A673 (cell line): ENCODE measurements at places on chromosomes 11 and 22. TPM values are rescaled to one million over a fixed set of nuclear protein-coding genes. Genes with fewer than 3 reads are reported as not detected.

POU2F3 gene
- not detected in 2 replicates for total RNA-seq

OLFML1 gene
- total RNA-seq, result not detected in 2 replicates

CCDC87 gene
- 0.90 and 1.1 TPM in 2 replicates for total RNA-seq

ROM1 gene
- total RNA-seq, result 1.1 and 1.3 TPM in 2 replicates

ACRV1 gene
- not detected in 2 replicates for total RNA-seq

CEP126 gene
- total RNA-seq, result 2.3 and 3.1 TPM in 2 replicates

KRTAP5-11 gene
- not detected in 2 replicates for total RNA-seq

GRCh38 chr11:6457581-6458320 lies 16.0 kb downstream of the TRIM3 start:
- H3K4me1 ChIP-seq, result no peaks in the 10 kb centered on the region
- H3K4me3 ChIP-seq, result no peak overlapping the region
- peaks cover 31% of the 10 kb centered on the region for H3K36me3 ChIP-seq
- no peak overlapping the region for H3K27ac ChIP-seq
- no peak for DNase-seq
- no peaks in the 10 kb centered on the region for H3K27me3 ChIP-seq

DNA sequence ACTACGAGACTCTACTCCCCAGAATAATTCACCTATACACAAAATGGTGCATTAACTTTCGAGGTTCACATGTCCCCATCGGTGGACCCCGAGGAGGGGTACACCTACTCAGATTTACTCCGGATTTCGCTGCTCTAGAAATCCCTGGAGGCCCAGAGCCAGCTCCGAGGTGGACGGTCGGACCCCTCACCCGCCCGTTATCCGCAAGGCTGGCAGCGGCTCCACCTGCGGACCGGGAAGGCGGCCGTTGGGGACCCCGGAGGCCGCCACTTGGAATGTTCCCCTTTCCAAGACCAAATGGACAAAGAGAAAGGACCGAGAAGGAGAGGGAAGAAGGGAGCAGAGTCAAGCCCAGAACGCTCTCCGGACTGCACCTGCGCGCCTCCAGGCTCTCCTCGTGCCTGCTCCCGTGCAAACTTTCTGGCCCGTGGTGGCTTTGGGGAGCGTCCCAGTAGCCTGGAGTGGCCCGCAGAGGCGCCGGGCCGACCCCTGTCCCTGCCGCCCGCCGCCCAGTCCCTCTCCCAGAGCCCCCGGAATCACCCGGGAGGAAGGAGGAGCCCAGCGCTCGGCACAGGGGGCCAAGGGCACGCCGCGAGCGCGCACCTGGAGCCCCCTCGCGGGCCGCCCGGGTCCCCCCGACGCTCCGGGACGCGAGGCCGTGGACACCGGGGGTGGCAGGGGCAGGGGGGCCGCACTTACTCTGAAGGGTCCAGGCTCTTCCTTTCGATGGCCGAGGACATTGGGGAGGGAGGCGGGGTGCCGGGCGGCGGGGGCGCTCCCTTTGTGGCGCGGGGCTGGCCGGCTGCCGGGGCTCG lies 23.0 kb downstream of the LMO2 start:
- H3K27me3 ChIP-seq, result no peaks in the 10 kb centered on the region
- no peaks in the 10 kb centered on the region for H3K36me3 ChIP-seq
- peaks cover 47% of the 10 kb centered on the region for H3K4me1 ChIP-seq
- peak overlapping the region; percentile 76 for H3K4me3 ChIP-seq
- peak; percentile 50 for DNase-seq
- H3K27ac ChIP-seq, result peak overlapping the region; percentile 70

GRCh38 chr22:45743687-45744086 lies 72.1 kb downstream of the ATXN10 start:
- H3K27me3 ChIP-seq, result no peaks in the 10 kb centered on the region
- H3K27ac ChIP-seq, result no peak overlapping the region
- DNase-seq, result no peak
- H3K4me1 ChIP-seq, result peaks cover 3% of the 10 kb centered on the region

DNA sequence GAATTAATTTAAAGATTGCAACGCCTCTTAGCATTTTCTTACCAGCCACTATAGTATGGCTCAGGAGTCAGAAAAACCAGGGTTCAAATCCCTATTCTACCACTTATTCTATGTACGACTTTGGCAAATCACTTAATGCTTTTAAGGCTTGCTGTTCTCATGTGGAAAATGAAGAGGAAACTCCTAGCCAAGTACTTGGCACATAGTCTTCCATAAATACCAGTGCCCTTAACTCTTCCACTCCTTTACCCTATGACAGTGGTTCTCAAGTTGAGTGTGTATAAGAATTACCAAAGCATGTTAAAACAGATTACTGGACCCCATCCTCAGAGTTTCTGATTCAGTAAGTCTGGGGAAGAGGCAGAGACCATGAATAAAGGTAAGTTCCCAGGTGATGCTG lies 107.6 kb downstream of the RBFOX2 start:
- DNase-seq, result no peak
- no peak overlapping the region for H3K27ac ChIP-seq
- peaks cover 80% of the 10 kb centered on the region for H3K4me1 ChIP-seq
- no peaks in the 10 kb centered on the region for H3K36me3 ChIP-seq
- H3K27me3 ChIP-seq, result no peaks in the 10 kb centered on the region

GRCh38 chr11:122646549-122647340 lies 8.8 kb upstream of the UBASH3B start:
- no peak overlapping the region for H3K27ac ChIP-seq
- H3K27me3 ChIP-seq, result no peaks in the 10 kb centered on the region
- no peaks in the 10 kb centered on the region for H3K36me3 ChIP-seq
- DNase-seq, result no peak
- peaks cover 5% of the 10 kb centered on the region for H3K4me1 ChIP-seq

DNA sequence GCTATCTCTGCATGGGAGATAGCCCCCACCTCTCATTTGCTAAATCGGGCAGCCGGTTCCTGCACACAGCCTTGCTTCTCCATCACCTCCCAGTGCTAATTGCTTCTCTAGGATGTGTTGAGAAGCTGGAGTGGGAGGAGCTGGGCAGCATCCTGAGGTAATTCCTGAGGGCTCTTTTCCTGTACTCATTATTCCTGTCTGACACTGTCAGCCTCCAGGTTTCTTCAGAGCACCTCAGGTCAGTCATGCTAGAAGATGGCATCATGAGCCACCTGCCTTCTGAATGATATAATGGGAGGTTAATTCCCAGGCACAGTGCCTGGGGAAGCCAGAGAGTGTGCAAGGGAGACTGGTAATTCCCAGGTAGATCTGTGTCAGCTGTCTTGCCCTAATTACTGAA lies 133.0 kb downstream of the RAB38 start:
- DNase-seq, result no peak
- H3K4me3 ChIP-seq, result no peak overlapping the region
- no peaks in the 10 kb centered on the region for H3K4me1 ChIP-seq
- peaks cover 19% of the 10 kb centered on the region for H3K27me3 ChIP-seq
- H3K27ac ChIP-seq, result no peak overlapping the region

DNA sequence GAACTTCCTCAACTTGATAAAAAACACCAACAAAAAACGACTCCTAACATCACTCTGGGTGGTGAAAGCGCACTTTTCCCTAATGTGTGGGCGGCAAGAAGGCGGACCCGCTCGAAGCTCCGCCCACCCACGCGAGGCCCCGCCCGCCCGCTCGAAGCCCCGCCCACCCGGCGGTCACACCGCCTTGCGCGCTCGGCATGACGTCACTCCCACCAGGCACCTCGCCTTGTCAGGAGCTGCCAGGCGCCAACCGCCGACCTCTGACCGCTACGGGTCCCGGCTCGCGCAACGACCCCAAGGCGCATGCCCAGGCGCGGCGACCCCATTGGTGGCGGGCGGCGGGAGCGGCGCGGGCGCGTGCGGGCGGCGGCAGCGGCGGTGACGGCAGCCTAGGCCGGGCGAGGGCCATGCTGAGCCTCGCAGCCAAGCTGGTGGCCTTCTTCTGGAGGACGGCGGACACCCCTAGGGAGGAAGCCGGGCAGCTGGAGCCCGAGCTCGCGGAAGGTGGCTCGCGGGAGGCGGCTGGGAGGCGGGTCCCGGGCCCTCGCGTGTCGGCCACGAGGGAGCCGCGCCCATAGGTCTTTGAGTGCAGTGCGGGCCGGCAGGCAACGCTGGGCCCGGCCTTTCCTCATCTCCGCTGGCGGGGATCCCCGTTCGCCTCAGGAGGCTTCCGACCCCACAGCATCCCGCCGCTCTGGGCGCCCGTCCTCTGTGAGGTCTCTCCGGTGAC lies at the start of gene MOV10L1:
TSS of gene MOV10L1 (plus strand) at position 325 of the 730 bp plus-strand sequence. CDS start at position 408, 83 bp downstream.
- no peaks in the 10 kb centered on the region for H3K4me1 ChIP-seq
- peak; percentile 27 for DNase-seq
- H3K27ac ChIP-seq, result no peak within 1 kb of the TSS
- H3K4me3 ChIP-seq, result no peak within 1 kb of the TSS
- H3K27me3 ChIP-seq, result no peaks in the 10 kb centered on the region

DNA sequence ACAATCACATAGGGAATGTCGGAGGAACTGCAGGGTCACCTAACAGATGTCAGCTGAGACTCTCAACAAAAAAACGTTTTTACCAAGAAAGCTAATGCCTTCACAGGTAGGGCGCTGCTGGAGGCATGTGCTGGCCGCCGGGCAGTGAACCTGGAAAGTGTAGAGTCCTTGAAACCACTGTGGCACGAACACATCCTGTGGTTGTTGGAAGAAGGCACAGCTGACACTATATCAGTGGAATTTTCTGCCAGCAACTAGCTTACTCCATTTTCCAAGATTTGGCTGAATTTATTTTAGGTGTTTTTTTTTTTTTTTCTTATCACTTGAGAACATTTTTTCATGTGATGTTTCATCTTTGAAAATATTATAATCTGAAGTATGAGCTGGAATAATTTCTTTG lies 14.2 kb downstream of the TRMU start:
- H3K4me1 ChIP-seq, result peaks cover 12% of the 10 kb centered on the region
- no peak for DNase-seq
- no peak overlapping the region for H3K4me3 ChIP-seq
- no peaks in the 10 kb centered on the region for H3K27me3 ChIP-seq
- H3K27ac ChIP-seq, result no peak overlapping the region

DNA sequence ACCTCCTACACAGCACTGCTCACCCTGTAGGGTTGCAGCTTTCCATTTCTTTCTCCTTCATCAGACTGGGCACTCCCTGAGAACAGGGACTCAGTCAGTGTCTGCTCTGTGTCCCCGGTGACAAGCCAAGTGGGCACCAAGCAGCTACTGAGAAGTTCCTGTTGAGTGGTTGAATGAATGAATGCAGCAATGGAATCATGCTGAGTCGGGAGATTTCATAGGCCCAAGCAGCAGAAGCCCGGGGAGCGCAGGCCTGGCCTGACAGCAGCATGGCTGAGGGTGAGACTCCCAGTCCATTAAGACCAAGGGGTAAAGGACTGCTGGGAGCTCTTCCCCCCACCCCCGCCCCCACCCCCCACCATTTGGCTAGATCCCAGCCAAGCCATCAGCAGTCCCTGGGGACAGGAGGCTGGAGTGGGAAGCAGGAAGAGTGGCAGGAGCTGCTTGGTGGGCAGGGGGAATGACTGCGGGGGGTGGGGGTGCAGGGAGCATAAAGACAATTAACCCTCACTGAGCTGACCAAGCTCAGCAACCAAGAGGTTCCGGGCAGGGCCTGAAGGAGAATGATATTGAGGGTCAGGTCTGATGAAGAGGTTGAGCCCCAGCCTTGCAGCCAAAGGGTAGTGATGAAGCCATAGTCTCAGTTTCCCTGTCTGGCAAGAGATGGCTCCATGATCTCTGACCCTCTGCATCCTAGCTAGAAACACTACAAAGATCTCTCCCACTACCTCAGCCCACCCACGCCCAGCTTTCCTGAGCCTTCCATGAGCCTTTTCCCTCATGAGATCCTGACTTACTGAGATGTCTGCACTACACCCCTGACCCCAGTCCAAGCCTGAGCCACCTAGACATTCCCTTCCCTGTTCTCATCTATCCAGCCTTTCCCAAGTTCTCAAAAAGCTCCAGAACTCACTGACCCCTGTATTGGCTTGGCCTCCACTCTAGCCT lies 2.8 kb downstream of the PDE2A start:
- H3K27ac ChIP-seq, result no peak overlapping the region
- peaks cover 19% of the 10 kb centered on the region for H3K27me3 ChIP-seq
- no peak for DNase-seq
- H3K36me3 ChIP-seq, result no peaks in the 10 kb centered on the region
